ENCODE measurements at places on chromosomes 11 and 22.

DNA sequence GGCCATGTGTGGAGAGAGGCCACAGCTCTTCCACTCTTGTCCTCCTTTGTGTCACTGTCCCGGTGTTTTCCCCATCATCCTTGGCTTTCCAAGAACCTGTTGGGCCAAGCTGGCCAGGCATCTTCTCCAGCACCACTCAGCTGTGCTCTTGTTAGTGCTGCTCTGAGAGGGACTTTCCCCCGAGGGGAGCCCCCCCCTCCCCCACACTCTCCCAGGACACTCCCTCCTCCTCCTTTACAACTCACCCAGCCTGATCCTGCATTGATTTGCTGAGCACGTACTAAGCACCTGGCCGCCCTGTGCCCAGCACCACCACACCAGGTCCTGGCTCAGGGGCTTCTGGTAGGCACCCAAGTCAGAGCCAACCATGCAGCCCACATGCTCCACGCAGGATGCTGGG lies 13.2 kb downstream of the TP53AIP1 start:
- DNase-seq = no peak

DNA sequence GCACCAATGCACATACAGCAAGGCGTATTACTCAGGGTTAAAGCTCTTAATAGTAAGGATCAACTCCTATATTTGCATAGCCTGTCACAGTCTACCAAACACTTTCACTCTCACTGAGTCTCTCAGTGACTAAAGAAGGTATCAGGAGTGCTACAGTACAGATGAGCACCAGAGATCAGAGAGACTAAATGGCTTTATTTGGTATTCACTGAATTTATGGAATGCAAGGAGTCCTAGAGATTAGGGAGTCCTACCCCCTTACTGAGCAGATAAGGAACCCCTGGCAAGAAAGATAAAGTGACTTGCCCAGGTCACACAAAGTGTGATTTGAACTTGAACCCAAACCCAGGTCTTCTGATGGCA lies 396.4 kb upstream of the CCDC90B start:
- DNase-seq = no peak

DNA sequence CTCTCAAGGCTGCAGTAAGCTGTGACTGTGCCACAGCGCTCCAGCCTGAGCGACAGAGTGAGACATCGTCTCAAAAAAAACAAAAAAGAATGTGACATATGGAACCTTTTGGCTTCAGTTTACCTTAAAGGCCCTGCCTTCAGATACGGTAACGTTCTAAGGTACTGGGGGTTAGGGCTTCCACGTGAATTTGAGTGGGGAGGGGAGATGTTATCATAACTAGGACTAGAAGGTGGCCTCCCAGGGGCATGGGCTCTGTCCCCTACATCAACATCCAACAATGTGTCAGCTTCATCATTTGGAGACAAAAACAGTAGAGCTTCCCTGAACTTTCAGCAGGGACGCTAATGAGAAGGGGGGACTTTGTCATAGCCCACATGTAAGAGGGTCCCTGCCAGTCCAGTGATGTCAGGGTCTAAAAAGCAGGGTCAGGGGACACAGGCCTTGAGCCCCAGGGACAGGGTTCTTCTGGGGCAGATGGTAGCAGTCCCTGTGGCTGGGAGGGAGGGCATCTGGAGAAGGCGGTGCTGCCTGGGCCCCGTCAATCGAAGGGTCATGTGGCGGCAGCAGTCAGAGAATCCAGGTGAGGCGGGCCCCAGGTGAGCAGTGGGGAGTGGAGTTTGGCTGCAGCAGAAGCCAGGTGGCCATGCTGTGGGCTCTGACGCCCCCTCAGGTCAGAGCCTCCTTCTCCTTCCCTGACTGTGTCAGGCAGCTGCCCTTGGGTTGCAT lies 79.8 kb downstream of the BCR start:
- DNase-seq = no peak

GRCh38 chr22:45458532-45458931 lies 44.2 kb upstream of the FBLN1 start:
- DNase-seq = no peak

DNA sequence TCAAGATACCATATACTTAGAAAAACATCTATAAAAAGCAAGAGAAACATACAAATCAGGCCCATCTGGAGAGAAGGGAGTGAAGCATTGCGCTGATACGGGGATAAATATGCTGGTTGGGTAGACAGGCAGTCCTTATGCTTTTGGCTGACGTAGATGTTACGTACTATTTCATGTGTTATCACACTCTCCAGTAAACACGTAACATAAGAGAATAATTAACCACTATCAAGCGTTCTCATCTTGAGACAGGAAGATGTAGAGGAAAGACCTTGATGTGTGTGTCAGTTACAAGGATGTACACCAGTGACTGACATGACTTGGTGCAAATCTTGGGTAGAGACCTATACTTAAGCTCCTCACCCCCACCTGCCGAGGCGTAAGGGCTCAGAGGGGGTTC lies 86.7 kb upstream of the PRODH start:
- no peak for DNase-seq

- no peak for DNase-seq
Measured at GRCh38 chr11:83835423-83835822, 549.3 kb upstream of the CCDC90B start.

- no peak for DNase-seq
Measured at GRCh38 chr22:25655371-25655935, 86.5 kb upstream of the MYO18B start.

GRCh38 chr11:128955636-128956035 lies 13.0 kb upstream of the TP53AIP1 start:
- DNase-seq = no peak

- DNase-seq = no peak
Measured at GRCh38 chr22:19843107-19843856, 11.4 kb downstream of the GNB1L start.

DNA sequence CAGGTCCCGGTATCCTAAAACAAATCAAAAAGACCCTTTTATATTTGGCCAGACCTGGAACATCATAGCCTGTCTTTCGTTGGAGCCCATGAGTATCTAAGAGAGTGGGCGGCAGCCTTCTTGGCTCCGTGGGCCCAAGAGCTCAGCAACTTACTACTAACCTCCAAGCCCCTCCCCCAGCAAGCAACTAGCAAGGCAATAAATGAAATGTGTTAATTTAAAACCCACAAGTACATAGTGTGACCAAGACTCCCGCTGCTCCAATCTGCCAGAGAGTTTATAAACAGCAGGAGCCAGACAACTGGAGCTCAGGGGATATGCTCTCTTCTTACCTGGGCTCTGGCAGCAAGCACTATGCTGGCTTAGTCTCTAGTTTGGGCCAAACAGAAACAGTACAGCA lies 40.8 kb upstream of the CYP2D6 start:
- no peak for DNase-seq

DNA sequence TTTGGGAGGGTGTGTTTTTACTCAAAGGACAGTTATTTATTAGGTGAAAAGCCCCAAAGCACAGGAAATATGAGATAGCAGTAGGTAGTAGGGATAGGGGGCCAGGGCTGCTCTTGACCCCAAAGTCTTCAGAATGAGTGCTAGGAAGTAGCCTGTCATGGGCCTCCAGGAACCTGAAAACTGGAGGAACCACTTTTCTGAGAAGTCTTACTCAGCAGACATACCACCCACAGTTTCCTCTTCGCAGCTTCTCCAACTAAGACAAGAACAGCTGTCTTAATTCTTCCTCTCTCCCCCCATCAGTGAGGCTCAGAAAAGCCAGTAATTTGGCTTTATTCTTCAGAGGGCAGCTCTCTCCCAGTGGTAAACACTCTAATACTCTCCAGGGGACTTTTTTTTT lies 84.0 kb upstream of the CTSC start:
- no peak for DNase-seq

- DNase-seq = no peak
Measured at GRCh38 chr11:9947231-9947864, 283.5 kb downstream of the SWAP70 start.

DNA sequence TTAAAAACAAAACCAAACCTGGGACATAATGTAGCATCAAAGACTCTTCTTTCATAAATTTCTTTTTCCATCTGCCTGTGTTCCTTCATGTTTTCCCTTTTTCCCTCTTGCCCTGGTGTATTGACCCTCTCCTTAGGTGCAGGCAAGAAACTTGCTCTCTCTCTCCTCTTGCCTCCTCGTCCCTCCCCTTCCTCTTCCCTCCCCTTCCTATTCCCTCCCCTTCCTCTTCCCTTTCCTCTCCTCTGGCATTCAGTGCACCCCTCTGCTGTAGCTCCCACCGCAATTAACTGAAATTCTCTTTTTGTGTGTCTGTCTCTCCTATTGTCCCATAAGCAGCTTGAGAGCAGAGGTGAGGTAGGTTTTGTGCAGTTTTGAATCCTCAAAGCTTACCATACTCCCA lies 49.9 kb downstream of the CSF2RB start:
- DNase-seq = no peak

DNA sequence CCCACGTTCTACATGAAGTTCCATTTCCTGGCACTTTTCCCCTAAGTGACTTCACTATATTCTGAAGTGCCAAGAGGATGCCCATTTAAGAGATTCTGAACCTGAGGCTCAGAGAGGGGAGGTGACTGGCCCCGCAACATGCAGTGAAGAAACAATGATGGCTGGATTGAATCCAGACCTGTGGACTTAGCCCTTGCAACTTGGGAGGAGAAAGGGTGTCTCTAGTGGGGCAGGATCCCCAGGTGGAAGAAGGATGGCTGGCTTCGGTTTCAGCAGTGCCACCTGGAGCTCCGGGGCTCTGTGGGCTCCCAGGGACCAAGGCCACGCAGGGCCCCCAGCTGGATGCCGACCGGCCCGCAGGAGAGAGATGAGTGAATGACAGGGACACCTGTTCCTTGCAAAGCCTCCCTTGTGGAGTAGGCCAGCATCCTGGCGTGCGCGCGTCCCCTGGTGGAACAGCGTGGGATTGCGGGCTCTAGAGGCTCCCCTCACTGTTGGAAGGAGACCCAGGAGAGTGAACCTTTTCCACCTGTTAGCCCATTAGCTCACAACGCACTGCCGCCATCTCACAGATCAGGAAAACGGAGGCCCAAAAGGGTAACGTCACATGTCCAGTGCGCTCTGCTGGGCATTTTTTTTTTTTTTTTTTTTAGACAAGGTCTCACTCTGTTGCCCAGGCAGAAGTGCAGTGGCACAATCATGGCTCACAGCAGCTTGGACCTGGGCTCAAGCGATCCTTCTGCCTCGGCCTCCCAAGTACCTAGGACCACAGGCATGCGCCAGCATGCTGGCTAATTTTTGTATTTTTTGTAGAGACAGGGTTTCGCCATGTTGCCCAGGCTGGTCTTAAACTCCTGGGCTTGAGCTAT lies 104.7 kb downstream of the KIAA1671 start:
- no peak for DNase-seq

- no peak for DNase-seq
Measured at GRCh38 chr11:103923451-103923931, 112.9 kb upstream of the DDI1 start.

GRCh38 chr11:105720096-105720495 lies 110.2 kb downstream of the GRIA4 start:
- DNase-seq = no peak

DNA sequence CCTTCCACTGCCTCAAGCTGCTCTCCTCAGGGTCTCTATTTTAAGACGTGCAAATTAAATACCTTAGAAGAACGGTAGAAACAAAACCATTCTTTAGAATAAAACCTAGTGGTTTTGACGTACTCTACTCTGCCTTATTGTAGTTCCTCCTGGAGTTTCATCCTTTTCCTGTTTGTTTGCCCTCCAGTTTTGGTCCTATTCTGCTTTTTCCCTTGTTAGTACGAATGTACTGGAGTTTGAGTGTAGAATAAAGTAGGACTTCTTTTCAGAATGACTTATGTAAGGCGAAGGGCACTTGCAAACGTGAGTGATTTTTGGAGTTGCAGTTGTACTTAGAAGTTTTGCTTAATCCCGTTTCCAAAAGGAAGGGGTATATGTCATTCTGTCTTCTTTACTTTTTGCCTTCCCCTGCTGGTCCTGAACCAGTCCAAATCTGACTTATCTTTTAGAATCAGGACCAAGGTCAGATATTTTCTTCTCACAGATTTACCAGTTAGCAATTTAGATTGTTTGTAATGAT lies 1.4 kb downstream of the SIK2 start:
- no peak for DNase-seq

DNA sequence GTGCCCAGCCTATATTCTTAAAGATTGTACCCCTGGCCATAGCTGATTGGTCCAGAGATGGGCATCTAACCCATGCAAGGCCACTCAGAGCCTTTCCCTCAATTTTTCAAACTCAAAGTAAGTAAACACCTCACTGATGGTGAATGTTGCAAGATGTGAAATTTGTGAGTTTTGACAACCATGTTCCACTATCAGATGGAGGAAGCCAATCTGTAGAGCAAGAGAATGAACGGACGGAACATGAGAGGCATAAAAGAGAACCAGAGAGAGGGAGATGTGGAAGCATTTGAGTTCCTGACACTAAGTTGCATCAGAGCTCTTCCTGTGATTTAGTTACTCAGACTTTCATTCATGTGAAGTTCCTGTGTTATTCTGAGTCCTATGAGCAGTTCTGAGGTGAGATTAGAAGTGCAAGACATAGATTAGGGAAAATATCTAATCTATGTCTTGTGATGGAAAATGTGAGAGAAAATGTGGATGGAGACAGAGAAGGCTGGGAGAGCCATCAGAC lies 73.3 kb downstream of the PRSS23 start:
- no peak for DNase-seq

DNA sequence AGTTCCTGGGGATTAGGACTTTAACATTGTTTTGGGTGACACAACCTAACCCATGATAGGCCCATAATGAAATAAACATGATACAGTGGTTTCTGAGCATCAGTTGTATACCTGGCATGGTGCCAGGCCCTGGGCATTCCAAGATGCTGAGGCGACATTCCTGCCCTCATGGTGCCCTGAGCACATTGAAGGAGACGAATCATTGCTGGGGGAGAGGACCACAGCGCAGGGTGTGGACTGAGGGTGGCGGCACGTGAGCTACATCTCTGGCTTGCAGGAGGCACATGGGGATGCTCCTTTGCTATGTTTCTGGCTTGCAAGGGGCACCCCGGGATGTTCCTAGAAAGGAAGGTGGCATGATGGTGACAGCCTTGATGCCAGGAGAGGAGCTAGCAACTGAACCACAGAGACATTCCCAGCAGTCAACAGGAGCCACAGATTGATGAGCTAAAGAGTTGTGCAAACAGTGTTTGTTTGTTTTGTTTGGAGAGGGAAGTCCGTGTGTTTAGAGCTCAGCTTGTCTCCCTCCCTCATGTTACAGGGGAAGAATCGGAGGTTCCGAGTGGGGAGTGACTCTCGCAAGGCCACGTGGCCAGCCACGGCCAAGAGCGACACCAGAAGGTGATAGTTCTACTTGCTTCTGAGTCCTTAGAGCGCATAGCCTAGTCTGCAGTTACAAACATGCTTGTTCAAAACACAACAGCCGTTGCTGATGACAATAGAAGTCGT lies 106.4 kb downstream of the MIAT start:
- DNase-seq = peak; percentile 20

GRCh38 chr11:72969894-72970335 lies 155.7 kb downstream of the ATG16L2 start:
- DNase-seq = no peak

GRCh38 chr11:74669211-74670160 lies 61.7 kb downstream of the CHRDL2 start:
- DNase-seq = no peak

All from HFF-Myc (cell line).